ENCODE measurements at places on chromosomes 11 and 22. TPM values are rescaled to one million over a fixed set of nuclear protein-coding genes. Genes with fewer than 3 reads are reported as not detected.

- DNase-seq, result no peak
Observed at GRCh38 chr11:77167111-77167626, 39.1 kb downstream of the MYO7A start.

DNA sequence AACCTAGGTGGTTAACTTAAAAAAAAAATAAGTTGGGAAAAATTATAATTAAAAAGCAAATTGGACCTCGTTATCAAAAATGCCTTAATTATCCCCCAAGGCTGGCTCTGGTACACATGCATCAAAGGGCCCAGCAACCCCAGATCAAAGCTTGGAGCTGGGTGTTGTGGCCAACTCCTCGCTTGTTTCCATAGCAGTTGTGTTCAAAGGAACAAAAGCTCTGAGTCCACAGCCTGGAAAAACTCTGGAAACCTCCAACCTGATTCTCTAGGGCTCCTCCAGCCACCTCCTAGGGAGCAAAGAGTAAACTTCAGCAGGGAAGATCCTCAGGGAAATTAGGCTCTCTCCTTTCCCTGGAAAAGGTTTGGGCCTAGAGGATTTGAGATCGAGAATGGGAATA lies 149.4 kb downstream of the NXPE2 start:
- DNase-seq, result no peak

DNA sequence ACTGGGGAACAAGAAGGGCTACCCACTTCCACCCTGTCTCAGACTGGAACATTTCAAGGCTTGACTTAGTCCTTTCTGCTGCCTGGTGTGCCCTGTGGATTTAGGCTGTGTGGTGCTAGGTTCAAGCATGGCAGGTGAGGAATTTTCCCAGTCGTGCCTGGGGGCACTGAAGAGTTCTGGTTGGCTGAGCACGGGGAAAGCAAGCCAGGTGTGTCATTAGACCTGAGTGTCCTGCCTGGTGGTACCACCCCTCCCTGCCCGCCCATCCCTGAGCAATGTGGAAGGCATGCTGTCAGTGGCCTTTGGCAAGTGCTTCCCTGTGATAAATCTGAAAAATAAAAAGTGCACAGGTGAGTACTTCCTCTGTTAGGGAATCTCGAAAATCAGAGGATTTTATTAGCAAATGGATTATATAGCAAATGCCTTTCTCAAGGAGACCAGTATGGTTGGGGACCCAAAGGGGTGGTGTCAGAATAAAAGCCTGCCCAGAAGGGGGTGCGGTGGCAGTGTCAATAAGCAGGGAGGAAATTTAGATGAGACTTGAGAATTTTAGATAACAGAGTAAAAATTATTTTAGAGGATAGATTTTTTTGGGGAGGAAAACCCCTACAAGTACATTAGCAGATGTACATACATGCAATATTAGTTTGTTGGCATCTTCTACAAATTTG lies 22.8 kb downstream of the TEAD1 start:
- no peak for DNase-seq

Gene GAS2L1
- 5.7 TPM for total RNA-seq

GRCh38 chr11:75740681-75741080 lies 23.0 kb downstream of the MOGAT2 start:
- no peak for DNase-seq

Measured in skin of body (tissue), 3 donors.